Activated T-cell treated with anti-CD3 and anti-CD28 coated beads for 48 hours (primary cell): ENCODE measurements at places on chromosomes 3 and 15.

- no peak for DNase-seq
Measured at GRCh38 chr3:188939814-188940572, 231.8 kb upstream of the TPRG1 start.

- no peak for DNase-seq
Measured at GRCh38 chr15:94122516-94122915, 108.8 kb upstream of the MCTP2 start.

GRCh38 chr3:55484801-55485791 is 2.0 kb downstream of the WNT5A start:
- peak; percentile 48 for DNase-seq

DNA sequence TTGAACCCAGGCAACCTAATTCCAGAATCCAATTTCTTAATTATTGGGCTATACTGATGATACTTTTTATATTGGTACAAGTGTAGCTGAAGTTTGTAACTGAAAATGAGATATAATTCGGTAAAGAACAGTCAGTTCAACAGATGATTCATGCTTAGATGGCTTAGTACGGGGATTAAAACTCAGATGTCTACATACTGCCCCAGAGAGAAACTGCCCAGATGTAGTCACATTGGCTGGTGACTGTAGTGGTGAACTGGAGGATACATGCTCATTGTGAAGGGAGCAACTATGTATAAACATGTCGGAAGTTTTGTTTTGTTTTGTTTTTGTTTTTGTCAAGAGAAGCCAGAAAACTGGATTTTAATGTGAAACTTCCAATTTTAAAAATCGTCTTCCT is 179.6 kb downstream of the ADAMTSL3 start:
- no peak for DNase-seq
